ENCODE measurements at places on chromosomes 7 and 10. TPM values are rescaled to one million over a fixed set of nuclear protein-coding genes. Genes with fewer than 3 reads are reported as not detected.

- DNase-seq: no peak
Measured at GRCh38 chr10:32326680-32327363, 20.1 kb downstream of the EPC1 start.

DNA sequence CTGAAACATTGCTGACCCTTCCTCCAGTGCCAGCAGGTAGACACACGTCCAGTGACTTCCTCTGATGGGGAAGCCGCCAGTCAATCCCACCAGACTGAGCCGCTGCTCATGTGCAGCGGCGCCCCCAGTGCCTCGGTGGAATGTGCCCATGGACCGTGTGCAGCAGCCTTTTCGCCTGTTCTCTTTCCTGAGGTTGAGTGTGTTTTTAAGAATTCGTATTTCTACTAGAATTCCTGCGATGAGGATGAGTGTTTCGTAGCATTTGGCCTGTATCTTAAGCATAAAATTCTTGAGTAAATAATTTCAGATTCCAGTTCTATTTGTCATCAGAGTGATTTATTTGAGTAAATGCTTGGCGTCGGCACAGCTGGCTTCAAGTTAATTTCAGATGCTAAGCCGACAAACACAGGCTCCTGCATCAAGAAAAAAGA, 35.4 kb downstream of the BNIP3 start:
- DNase-seq: peak; percentile 40

DNA sequence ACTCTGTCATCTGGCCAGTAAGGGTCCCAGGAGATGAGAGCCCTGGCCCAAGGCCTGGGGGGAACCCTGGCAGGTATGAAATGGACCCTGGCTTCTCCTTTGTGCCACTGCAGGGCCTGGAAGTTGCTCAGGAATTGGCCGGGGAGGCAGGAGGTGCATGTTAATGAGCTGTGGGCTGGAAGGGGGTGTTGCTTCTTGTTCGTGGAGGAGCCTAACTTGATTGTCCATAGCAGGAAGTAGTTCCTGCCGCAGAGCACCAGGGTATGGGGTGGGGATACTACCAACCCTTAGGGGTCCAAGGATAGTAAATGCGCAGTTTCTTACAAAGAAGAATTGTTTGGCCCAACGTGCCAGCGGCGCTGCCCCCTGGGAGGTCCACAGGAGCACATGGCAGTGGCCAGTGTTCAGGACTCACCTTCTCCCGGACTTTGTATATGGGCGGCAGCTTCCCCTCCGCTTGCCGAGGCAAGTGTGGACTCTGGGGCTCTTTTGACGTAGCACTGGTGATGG, 21.5 kb downstream of the TEX36 start:
- no peak for DNase-seq

- peak; percentile 59 for DNase-seq
Measured at GRCh38 chr7:50828801-50829200, 46.1 kb upstream of the GRB10 start.

DNA sequence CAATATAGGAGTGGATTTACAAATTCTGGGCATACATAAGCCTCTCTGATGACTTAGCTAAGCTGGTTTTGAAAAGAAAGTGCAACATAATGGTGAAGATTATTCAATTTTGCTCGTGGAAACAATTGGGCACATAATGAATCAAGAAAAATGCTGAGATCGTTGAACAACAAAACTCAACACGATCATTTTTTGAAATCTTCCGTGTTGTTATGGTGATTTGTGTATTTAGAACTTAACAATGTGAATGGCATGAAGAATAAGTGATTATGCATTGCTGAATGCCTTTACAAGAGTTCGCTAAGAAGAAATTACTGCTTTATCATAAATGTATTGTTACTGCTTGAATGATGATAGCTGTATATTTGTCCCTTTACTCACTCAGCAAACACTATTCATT, 875.0 kb downstream of the CNTNAP2 start:
- DNase-seq: no peak

- no peak for DNase-seq
Measured at GRCh38 chr7:131683536-131684125, 127.2 kb upstream of the PODXL start.

DNA sequence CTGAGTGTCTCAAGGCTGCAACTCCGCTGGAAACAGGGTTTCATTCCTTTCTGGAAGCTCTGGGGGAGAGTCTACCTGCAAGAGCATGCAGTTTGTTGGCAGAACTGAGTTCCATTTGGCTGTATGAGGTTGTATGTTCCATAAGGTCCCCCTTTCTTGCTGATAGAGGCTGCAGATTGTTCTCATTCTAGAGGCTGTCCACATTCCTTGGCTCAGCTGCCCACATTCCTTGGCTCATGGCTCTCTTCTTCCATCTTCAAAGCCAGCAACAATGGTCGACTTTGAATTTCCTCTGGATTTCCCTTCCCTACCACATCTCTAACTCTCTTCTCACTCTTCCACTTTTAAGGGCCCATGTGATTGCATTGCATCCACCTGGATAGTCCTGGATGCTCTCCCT, 147.3 kb upstream of the CDCA7L start:
- DNase-seq: no peak

- DNase-seq: no peak
Measured at GRCh38 chr7:151207315-151207714, 3.0 kb downstream of the H2BK1 start.

TACC2 gene
- total RNA-seq: 11.2 TPM

Data from renal cortical epithelial cell (primary cell).